Stimulated activated CD8-positive, alpha-beta memory T cell treated with anti-CD3 and anti-CD28 coated beads, Interleukin-4, amount 100 ng/mL, for 48 hours (primary cell): ENCODE measurements at places on chromosomes 12 and 14.
A peak's percentile ranks its signal among the peaks of the same experiment; 100 is the strongest.

DNA sequence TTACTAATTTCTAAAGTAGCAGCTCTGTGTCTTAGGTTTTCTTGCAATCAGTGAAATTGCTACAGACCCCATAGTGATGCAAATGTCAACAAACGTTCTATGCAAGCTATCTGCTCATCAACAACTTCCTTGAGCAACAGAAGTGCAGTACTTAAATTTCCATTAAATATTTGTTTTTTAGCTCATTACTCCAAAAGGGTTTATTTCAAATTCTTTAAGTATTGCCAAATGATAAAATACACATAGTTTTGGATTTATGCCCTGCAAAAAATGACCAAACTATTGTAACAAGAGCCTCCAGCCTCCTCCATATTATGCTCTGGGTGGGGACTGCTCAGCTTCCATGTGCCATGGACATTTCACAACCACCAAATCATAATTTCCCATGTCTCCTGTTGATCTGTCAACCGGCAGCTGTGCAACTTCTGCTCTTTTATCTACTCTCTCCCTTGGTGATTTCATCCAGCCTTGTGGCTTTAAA, 4.4 kb downstream of the BDKRB1 start:
- DNase-seq: no peak

DNA sequence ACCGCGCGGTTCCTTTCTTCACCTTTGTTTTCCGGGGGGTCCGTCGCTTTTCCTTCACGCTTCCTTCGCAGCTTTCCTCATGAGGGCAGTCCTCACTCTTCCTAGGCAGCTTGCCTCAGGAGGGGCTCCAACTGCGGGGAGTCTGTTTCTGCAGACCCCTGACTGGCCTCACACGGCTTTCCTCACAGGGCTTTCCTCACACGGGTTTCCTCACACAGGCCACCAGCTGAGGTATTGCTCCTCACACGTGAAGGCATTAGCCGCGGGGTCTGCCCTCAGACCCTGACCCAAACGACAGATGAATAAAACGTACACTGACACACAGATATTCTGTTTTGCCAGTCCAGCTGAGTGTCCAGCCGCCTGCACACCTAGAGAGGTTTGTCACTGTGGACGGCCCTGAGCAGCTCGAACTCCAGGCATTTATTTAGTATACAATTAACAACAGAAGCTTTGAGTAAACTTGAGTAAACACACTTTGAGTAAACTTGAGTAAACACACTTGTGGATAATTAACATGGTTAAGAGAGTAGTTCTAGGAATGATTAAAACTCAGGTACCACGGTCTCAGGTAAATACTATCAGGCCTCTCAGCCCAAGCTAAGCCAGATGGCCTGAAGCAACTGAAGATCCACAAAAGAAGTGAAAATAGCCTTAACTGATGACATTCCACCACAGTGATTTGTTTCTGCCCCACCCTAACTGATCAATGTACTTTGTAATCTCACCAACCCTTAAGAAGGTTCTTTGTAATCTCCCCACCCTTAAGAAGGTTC, 16.1 kb upstream of the LYZ start:
- DNase-seq: no peak

- no peak for DNase-seq
Observed at GRCh38 chr14:32090686-32091085, 13.6 kb downstream of the ARHGAP5 start.

GRCh38 chr12:89544681-89545184, 18.9 kb upstream of the POC1B start:
- DNase-seq: no peak

DNA sequence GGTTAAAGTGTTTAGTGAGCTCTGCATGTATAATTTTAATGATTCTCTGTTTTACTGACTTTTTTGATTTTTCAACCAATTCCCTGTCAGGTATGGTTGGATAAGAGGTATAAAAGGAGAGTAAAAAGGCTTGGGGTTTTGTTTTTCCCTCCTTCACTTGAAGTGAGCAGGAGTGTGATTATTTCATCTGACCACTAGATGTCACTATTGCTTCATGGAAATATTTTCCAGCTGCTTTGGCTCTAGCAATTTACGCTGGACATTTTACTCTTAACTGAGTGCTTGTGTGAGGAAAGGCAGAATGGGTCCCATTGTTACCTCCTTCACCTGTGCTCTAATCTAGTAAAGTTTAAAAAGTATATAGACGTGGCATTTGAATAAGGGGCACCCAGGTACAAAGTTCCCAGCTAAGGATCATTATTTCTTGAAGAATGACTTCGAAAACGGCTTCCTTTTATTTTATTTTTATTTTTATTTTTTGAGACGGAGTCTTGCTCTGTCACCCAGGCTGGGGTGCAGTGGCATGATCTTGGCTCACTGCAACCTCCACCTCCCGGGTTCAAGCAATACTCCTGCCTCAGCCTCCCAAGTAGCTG, 66.5 kb downstream of the TBC1D30 start:
- no peak for DNase-seq

DNA sequence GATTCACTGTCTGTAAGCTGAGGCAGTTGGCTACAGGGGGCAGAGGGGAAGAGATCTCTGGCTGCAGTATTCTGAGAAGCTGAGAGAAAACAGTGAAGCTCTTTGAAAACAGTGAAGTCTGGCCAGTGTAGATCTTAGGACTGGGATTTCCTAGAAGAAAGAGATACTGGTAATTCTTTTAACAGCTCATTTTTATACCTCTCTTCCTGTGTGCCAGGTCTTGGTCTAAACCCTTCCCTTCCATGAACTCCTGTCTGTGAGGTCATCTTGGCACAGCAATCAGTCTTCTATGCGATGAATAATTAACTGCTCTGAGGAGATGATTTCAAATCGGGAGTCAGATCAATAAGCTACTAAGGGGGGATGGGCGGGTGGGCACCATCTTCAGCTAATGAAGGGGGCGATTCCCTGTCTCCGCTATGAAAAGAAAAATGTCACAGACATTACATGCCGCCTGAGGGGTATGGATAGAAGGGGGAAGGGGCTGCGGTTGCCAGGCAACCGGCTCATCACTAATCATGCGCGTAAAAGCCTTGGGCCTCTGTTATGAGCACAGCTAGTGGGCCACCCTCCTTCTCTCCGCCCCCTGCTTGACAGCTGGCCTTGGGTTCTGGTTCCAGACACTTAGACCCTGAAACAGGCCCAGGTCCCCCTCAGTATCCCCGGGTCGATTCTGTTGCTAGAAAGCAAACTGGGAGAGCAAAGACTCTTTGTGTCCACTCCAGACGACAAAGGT, 75.3 kb upstream of the CEP83 start:
- DNase-seq: no peak

DNA sequence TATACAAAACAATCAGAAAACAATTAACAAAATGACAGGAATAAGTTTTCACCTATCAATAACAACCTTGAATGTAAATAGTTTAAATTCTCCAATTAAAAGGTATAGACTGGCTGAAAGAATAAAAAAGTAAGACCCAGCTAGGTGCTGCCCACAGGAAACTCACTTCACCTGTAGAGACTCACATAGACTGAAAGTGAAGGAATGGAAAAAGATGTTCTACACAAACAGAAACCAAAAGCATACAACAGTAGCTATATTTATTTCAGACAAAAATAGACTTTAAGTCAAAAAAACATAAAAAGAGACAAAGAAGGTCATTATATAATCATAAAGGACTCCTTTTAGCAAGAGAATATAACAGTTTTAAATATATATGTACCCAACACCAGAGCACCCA, 152.4 kb upstream of the PWP1 start:
- DNase-seq: no peak

DNA sequence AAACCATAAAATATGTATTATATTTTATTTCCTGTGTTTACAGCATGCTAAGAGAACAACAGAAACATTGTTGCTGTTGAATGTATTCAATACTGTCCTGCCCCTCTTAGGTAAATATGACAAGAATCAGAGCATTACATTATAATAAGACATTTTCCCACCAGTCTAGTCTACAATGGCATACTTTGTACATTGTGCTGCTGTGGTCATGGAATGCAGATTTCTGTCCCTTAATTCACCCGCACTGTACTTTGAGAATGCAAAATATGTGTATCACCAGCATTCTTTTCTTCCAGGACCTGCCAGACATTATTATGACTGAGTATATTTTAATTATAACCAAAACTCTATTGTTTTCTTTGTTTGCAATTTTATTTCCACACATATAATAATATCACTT, 16.5 kb upstream of the OR10AD1 start:
- DNase-seq: no peak

- DNase-seq: no peak
Observed at GRCh38 chr12:11688379-11688778, 38.9 kb downstream of the ETV6 start.

GRCh38 chr14:67420102-67420739, 8.3 kb upstream of the PLEK2 start:
- DNase-seq: peak; percentile 70
